Thyroid gland (tissue), 4 donors: ENCODE measurements at places on chromosomes 3 and 15. TPM values are rescaled to one million over a fixed set of nuclear protein-coding genes. Genes with fewer than 3 reads are reported as not detected.

GRCh38 chr3:40387001-40387894 lies at the start of gene ENTPD3:
TSS of gene ENTPD3 (plus strand) at chr3:40387184. CDS start at chr3:40388058, 874 bp downstream.
- peak; percentile 65 for DNase-seq
- peak within 1 kb of the TSS; percentile 12 for H3K4me3 ChIP-seq
- peaks cover 17% of the 10 kb centered on the region for H3K4me1 ChIP-seq
- no peak within 1 kb of the TSS for H3K27ac ChIP-seq
- no peaks in the 10 kb centered on the region for H3K36me3 ChIP-seq
- H3K27me3 ChIP-seq = no peaks in the 10 kb centered on the region

DNA sequence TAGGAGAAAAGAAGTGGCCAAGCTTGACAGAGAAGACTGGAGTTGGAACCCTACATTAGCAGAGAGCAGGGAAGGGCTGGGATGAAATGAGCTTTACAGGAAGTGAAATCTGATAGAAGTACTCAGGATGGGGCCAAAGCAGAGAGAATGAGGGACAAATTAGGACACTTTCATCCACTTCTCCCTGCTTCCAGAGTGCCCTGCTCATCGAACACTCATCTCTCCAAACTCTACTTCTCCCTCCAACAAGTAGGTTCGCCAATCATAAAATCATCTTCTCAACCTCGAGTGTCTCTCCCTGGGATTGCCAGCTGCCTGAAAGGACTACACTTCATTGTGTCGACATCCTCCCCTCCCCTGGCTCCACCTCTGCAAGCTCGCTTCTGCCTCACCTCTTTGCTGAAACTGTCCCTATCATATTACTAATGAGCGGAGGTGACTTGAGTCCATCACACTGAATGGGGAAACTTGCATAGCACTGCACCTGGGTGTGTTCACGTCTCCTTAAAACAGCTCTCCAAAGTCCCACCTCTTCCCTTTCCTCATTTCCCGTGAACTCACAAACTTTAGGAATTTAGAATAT lies 365.8 kb downstream of the FOXP1 start:
- no peak overlapping the region for H3K27ac ChIP-seq
- peaks cover 3% of the 10 kb centered on the region for H3K4me1 ChIP-seq
- H3K27me3 ChIP-seq = no peaks in the 10 kb centered on the region
- DNase-seq = no peak

DNA sequence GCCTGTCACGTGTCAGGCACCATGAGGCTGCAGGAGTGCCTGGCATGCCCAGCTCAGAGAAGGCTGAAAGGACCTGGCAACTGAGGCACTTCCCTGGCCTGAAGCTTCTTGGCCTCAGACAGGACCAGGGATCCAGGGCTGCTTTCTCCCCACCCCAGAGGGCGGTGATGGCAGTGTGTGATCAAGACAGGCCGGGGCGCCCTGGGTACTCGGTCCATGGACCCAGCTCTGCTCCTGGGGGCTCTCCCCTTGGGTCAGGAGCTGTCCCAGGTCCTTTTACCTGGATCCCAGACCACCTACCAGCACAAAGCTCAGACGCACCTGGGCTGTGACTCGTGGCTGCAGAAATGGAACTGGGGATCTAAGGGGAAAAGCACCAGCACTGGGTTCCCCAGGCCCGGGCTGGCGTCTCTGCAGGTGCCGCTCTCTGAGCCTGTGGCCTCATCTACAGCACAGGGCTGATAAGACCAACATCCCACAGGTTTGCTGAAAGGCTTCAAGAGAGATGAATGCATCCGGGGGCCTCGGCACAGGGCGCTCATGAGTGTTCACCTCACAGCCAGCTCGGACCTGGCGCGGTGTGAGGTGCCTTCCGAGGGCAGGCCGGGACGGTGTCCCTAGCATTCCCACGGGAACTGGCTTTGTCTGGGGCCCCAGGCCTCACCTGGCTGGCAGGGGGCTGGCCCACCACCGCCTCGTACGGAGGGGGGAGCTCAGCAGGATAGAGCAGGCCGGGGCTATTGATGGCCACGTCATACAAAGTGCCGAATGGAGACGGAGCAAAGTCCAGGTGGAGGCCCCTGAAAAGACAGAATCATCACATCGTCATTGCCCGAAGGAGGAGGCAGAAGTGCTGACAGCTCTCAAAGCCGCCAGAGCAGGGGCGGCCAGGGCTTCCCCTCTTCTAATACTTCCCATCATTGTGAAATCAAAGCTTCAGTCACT lies 133.6 kb downstream of the NSMCE3 start:
- H3K27ac ChIP-seq = no peak overlapping the region
- DNase-seq = no peak
- no peaks in the 10 kb centered on the region for H3K4me1 ChIP-seq
- no peaks in the 10 kb centered on the region for H3K27me3 ChIP-seq
- no peak overlapping the region for H3K4me3 ChIP-seq

Gene NR2C2
- total RNA-seq = 55.1 TPM

DNA sequence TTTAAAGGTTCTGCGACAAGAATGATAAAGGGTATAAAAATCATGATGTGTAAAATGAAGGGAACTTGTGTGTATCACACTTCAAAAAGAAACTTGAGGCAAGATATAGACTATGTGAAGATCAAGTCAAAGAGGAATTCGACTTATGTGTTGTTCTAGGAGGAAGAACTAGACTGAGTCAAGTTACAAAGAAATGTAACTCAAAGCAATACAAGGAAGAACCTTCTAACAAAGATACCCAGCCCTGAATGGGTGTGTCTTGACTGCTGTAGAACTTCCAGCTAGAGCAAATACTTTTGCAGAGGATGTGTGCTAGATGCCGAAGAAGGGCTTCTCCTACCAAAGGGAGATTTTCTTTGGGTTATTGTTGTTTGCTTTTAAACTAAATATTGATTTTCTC lies 2.4 kb downstream of the SLC49A4 start:
- peaks cover 6% of the 10 kb centered on the region for H3K4me1 ChIP-seq
- H3K4me3 ChIP-seq = no peak overlapping the region
- DNase-seq = no peak
- H3K27me3 ChIP-seq = no peaks in the 10 kb centered on the region
- H3K36me3 ChIP-seq = no peaks in the 10 kb centered on the region

- no peaks in the 10 kb centered on the region for H3K27me3 ChIP-seq
- no peak for DNase-seq
- H3K36me3 ChIP-seq = no peaks in the 10 kb centered on the region
- H3K4me3 ChIP-seq = no peak overlapping the region
- H3K4me1 ChIP-seq = no peaks in the 10 kb centered on the region
- H3K27ac ChIP-seq = no peak overlapping the region
These were observed 45.8 kb upstream of the ATP2B2 start for GRCh38 chr3:10551139-10551538.

- H3K27me3 ChIP-seq = no peaks in the 10 kb centered on the region
- no peaks in the 10 kb centered on the region for H3K4me1 ChIP-seq
- H3K36me3 ChIP-seq = no peaks in the 10 kb centered on the region
- no peak for DNase-seq
- no peak overlapping the region for H3K27ac ChIP-seq
These were observed 56.5 kb downstream of the SLC7A14 start for GRCh38 chr3:170529346-170529745.

Gene AGBL1
- total RNA-seq = not detected

DNA sequence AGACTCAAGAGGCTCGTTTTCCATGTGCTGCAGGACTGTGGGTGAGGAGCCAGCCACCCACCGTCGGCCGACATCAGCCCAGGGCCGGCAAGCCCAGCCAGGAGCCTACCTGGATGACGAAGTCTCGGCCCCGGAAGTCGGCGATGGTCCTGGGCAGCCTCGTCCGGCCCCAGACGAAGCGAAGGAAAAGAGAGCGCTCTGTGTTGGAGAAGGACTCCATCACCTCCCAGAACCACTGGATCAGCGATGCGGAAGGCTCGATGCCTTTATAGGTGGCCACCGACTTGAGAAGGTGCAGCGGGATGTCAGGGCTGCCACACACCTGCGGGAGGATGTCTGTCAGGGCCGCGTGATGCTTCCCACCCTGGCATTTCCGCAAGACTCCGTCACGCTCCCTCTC lies 13.8 kb upstream of the OCA2 start:
- no peaks in the 10 kb centered on the region for H3K27me3 ChIP-seq
- H3K4me1 ChIP-seq = peaks cover 12% of the 10 kb centered on the region
- H3K27ac ChIP-seq = no peak overlapping the region
- peaks cover 22% of the 10 kb centered on the region for H3K36me3 ChIP-seq
- H3K4me3 ChIP-seq = no peak overlapping the region

GRCh38 chr3:195441476-195441991 lies 1.3 kb downstream of the ACAP2 start:
- no peaks in the 10 kb centered on the region for H3K27me3 ChIP-seq
- peaks cover 17% of the 10 kb centered on the region for H3K4me1 ChIP-seq
- no peak for DNase-seq
- H3K4me3 ChIP-seq = peak overlapping the region; percentile 73

- H3K4me1 ChIP-seq = no peaks in the 10 kb centered on the region
- no peak for DNase-seq
- H3K36me3 ChIP-seq = no peaks in the 10 kb centered on the region
- H3K27ac ChIP-seq = no peak overlapping the region
These were observed 234.3 kb downstream of the SQOR start for GRCh38 chr15:45869034-45869668.

Gene MTHFS
- 23.9 TPM for total RNA-seq

- H3K4me3 ChIP-seq = no peak overlapping the region
- H3K36me3 ChIP-seq = no peaks in the 10 kb centered on the region
- H3K4me1 ChIP-seq = no peaks in the 10 kb centered on the region
- DNase-seq = no peak
- H3K27ac ChIP-seq = no peak overlapping the region
- no peaks in the 10 kb centered on the region for H3K27me3 ChIP-seq
These were observed 278.0 kb downstream of the UBE2E2 start for GRCh38 chr3:23481011-23481615.

Gene UNC13C
- 1.1 TPM for total RNA-seq

Gene GXYLT2
- 19.4 TPM for total RNA-seq

GRCh38 chr3:80234706-80235105 lies 466.9 kb upstream of the ROBO1 start:
- H3K27me3 ChIP-seq = no peaks in the 10 kb centered on the region
- DNase-seq = no peak
- H3K4me1 ChIP-seq = no peaks in the 10 kb centered on the region
- no peak overlapping the region for H3K4me3 ChIP-seq
- H3K27ac ChIP-seq = no peak overlapping the region
- H3K36me3 ChIP-seq = no peaks in the 10 kb centered on the region

Gene TIPIN
- 4.5 TPM for total RNA-seq

Gene CCK
- not detected for total RNA-seq

Gene OR5K4
- not detected for total RNA-seq

- H3K27me3 ChIP-seq = peaks cover 46% of the 10 kb centered on the region
- DNase-seq = no peak
- no peaks in the 10 kb centered on the region for H3K4me1 ChIP-seq
- H3K27ac ChIP-seq = no peak overlapping the region
- no peaks in the 10 kb centered on the region for H3K36me3 ChIP-seq
These were observed 50.0 kb downstream of the ZIC4 start for GRCh38 chr3:147356145-147356908.

Gene UBA5
- total RNA-seq = 74.4 TPM

DNA sequence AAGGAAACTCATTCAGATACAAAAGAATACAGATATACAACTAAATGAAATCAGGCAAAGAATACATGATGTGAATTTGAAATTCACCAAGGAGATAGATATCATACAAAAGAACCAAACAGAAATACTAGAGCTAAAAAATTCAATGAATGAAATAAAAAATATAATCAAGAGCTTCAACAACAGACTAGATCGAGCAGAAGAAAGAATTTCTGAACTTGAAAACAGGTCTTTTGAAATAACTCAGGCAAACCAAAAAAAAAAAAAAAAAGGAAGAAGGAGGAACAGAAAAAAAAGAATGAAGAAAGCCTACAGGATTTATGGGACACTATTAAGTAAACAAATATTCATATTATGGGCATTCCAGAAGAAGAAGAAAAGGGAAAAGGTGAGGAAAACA lies 137.8 kb downstream of the DMXL2 start:
- H3K36me3 ChIP-seq = peaks cover 6% of the 10 kb centered on the region
- H3K4me1 ChIP-seq = no peaks in the 10 kb centered on the region
- DNase-seq = no peak
- no peak overlapping the region for H3K27ac ChIP-seq
- H3K4me3 ChIP-seq = no peak overlapping the region

DNA sequence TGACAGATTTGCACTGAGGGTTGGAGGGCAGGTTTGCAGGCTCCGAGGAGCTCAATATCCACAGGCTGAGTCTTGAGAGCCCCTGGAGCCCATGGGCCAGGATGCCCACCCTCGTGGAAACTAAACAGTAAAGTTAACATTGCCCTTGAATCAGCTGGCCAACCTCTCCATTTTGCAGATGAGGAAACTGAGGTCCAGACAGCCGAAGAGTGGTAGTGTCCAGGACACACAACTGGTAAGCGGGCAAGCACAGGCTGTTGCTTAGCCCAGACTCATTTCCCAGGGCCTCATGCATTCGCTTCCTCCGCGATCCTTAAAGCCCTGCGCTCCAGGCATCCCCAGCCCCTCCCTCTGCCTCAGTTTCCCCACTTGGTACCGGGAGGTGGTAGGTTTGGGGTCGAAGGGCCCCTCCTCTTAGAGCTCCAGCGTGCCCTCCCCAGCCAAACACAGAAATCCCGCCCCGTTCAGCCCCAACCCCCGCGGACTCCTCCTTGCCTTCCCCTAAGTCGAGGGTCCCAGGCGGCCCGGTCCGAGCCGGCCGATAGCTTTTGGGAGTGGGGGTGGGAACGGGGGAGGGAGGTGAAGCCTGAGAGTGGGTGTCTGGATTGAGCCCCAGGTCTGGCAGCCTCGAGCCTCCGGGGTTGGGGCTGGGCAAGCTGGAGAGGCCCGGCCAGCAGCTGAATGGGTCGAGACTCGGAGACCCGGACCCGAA lies 3.5 kb downstream of the PTH1R start:
- no peaks in the 10 kb centered on the region for H3K36me3 ChIP-seq
- H3K27ac ChIP-seq = no peak overlapping the region
- no peak for DNase-seq
- no peaks in the 10 kb centered on the region for H3K27me3 ChIP-seq

GRCh38 chr3:81958972-81959640 lies 197.7 kb upstream of the GBE1 start:
- H3K27ac ChIP-seq = no peak overlapping the region
- no peaks in the 10 kb centered on the region for H3K4me1 ChIP-seq
- H3K27me3 ChIP-seq = no peaks in the 10 kb centered on the region
- no peak overlapping the region for H3K4me3 ChIP-seq
- no peaks in the 10 kb centered on the region for H3K36me3 ChIP-seq
- no peak for DNase-seq

- no peak for DNase-seq
- H3K27ac ChIP-seq = no peak overlapping the region
- no peak overlapping the region for H3K4me3 ChIP-seq
- no peaks in the 10 kb centered on the region for H3K36me3 ChIP-seq
- H3K4me1 ChIP-seq = no peaks in the 10 kb centered on the region
These were observed 25.0 kb upstream of the KY start for GRCh38 chr3:134675726-134676256.

Gene ANKUB1
- total RNA-seq = not detected

Gene ITIH4
- 8.6 TPM for total RNA-seq

GRCh38 chr3:123419181-123419849 lies 29.6 kb downstream of the ADCY5 start:
- DNase-seq = no peak
- no peaks in the 10 kb centered on the region for H3K27me3 ChIP-seq
- no peaks in the 10 kb centered on the region for H3K36me3 ChIP-seq
- no peak overlapping the region for H3K4me3 ChIP-seq
- H3K4me1 ChIP-seq = no peaks in the 10 kb centered on the region
- no peak overlapping the region for H3K27ac ChIP-seq
